Hematopoietic multipotent progenitor cell treated with erythropoietin and hydrocortisone succinate and interleukin-3 and kit ligand, for 17 days (in vitro differentiated cells): ENCODE measurements at places on chromosomes 5 and 9.

- no peak for DNase-seq
These were observed 41.8 kb downstream of the CAVIN4 start for GRCh38 chr9:100619665-100620064.

- DNase-seq = no peak
These were observed 18.2 kb upstream of the SLCO4C1 start for GRCh38 chr5:102314328-102314727.

DNA sequence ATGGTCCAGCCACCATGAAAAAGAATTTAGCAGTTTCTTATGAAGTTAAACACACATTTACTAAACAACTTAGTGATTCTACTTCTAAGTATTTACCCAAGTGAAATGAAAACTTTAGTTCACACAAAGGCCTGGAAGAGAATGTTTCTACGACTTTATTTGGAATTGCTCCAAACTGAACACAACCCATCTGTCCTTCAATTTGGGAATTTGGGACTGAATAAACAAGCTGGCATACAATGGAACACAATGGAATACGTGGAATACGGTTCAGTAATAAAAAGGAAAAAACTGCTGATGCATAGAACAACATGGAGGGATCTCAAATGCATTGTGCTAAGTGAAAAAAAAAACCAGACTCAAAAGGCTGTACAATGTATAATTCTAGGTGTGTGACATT, 44.6 kb upstream of the BASP1 start:
- no peak for DNase-seq

- DNase-seq = no peak
These were observed 136.6 kb upstream of the OTULINL start for GRCh38 chr5:14445013-14445412.

DNA sequence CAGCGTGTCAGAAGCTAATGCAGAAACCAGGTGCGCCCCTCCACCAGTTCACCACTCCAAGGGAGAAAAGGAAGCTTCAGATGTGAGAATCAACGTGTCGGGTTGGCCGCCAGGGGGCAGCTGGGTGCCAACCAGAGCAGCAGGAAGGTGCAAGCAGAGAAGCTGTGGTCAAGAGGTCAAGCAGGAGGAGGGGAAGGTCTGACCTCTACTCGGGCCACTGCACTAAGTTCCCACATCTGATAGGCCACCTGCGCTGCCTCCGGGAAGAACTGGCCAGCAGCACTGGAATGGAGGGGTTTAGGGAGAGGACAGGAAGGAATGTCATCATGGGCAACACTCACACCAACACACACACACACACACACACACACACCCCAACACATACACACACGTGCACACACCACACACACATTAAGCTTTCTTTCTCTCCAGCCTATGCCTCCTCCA, 31.4 kb downstream of the ANXA6 start:
- peak; percentile 75 for DNase-seq

GRCh38 chr5:83025690-83026478, 51.3 kb downstream of the TMEM167A start:
- DNase-seq = no peak

DNA sequence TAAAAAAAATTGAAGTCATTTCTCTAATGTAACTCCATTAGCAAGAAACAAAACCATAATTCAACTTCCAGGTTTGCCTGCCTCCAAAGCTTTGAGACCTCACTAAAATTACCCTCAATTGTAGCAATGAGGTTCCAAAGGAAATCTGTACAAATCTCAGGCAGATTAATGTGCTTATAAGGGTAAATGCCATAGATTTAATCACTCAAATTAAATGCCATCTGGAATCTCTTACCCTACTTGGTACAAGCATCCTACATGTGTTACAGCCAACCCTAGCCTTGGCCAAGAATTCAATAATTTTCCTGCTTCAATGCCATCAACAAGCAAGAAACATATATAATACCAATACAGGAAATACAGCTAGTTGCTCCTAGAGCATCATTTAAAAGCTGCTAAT, 452.8 kb downstream of the RAB3C start:
- DNase-seq = no peak

DNA sequence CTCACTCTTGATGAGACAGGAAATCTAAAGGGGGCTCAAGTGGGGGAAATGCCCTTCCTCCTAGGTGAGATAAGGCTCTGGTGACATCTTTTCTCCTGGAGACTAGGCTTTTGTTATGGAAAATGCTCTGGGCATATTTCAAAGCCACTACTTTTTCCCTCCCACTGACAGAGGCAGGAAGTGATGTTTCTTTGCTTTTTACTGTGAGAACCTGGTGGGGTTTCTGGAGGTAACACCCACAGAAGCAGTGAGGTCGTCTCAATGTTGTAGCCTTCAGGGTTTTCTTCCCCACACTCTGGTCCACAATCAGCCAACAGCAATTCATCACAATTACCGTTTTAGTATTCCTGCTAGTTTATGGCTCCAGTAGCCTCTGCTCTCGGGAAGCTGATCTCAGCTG, 41.4 kb upstream of the FAM240B start:
- DNase-seq = no peak

GRCh38 chr5:108686676-108687075, 61.0 kb upstream of the FER start:
- DNase-seq = no peak

GRCh38 chr9:83433846-83434245, 104.4 kb downstream of the FRMD3 start:
- no peak for DNase-seq

GRCh38 chr9:128685636-128686489, 3.2 kb upstream of the SET start:
- peak; percentile 38 for DNase-seq

GRCh38 chr9:137165250-137165836, 4.5 kb downstream of the LRRC26 start:
- no peak for DNase-seq
